T47D (cell line): ENCODE measurements at places on chromosomes 11 and 22.

DNA sequence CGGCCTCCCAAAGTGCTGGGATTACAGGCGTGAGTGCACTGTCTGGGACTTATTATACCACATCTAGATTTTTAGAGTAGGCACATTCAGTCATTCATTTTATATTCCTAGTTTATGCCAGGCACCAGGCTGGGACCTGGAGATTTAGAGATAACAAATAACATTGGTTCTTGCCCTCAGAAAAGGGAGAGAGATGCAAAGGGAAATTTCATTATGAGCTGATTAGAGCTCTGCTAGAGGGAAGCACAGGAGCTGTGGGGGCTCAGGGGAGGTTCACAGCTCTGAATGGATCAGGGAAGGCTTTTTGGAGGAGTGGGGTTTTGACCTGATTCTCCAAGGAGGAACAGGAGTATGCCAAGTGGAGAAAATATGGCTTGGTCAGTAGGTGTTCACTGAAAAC is 32.3 kb downstream of the MEI1 start:
- DNase-seq: no peak

- DNase-seq: peak; percentile 88
These were observed 31.8 kb downstream of the BID start for GRCh38 chr22:17742527-17742902.

- no peak for DNase-seq
These were observed 1.4 kb upstream of the PRSS23 start for GRCh38 chr11:86798988-86799387.

GRCh38 chr11:64870176-64870892 is 8.1 kb downstream of the EHD1 start:
- DNase-seq: no peak

GRCh38 chr22:49513358-49513851 is 314.3 kb downstream of the BRD1 start:
- DNase-seq: no peak

DNA sequence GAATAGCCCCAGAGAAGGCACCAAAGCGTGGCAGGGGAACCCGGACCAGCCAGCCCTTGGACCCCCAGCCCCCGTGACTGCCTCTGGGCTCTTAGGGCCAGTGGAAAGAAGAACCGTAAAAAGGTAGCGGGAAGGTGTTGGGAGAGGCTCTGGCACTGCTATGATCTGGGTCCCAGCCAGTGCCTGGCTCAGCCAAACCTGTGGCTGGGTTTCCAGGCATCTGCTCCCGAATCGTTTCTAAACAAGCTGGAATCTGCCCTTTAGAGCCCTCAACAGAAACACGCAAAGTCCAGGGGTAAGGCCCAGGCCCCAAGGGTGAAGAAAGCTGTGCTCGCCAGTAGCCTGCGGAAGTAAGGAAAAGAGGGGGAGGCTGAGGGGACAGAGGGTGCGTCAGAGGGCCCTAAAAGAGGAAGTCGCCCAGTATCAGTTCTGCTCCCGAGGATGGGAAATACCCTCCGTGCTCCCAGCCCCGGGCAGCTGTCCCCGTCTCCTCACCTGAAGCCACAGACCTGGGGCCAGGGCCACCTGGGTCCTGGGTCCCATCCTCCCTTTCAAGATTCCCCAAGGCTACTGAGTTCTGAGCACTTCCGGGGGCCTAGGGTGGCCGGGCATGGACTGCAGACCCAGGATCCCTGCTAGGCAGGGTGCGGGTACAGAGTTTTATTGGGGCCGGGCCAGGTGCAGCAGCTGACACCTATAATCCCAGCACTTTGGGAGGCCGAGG is 24.7 kb downstream of the IL10RA start:
- no peak for DNase-seq
